ENCODE measurements at places on chromosomes 16 and 17. TPM values are rescaled to one million over a fixed set of nuclear protein-coding genes. Genes with fewer than 3 reads are reported as not detected.

Gene CCL14
- polyA plus RNA-seq: 40.4 TPM

Gene MPO
- polyA plus RNA-seq: 11.4 TPM

Gene B4GALNT2
- polyA plus RNA-seq: 0.14 TPM

Gene SRCIN1
- 1.2 TPM for polyA plus RNA-seq

Gene DPEP3
- 0.09 TPM for polyA plus RNA-seq

Gene PIK3R6
- polyA plus RNA-seq: 5.4 TPM

Gene ZNF263
- 28.4 TPM for polyA plus RNA-seq

Gene ABI3
- 6.7 TPM for polyA plus RNA-seq

Gene AANAT
- 0.36 TPM for polyA plus RNA-seq

Gene UBFD1
- 69.8 TPM for polyA plus RNA-seq

Gene HBA1
- 1,043 TPM for polyA plus RNA-seq

Gene PSMB3
- polyA plus RNA-seq: 67.5 TPM

Gene NUP85
- polyA plus RNA-seq: 40.7 TPM

Gene ANKFY1
- 27.3 TPM for polyA plus RNA-seq

Gene RNF157
- 15.4 TPM for polyA plus RNA-seq

Gene MYCBPAP
- 1.0 TPM for polyA plus RNA-seq

Gene PFN1
- polyA plus RNA-seq: 432 TPM

Gene OR3A1
- polyA plus RNA-seq: not detected

Gene ZFHX3
- polyA plus RNA-seq: 8.8 TPM

Gene PERCC1
- polyA plus RNA-seq: 0.43 TPM

Gene C17orf50
- polyA plus RNA-seq: not detected

Gene CHST6
- 0.77 TPM for polyA plus RNA-seq

Gene MYH1
- polyA plus RNA-seq: 38.7 TPM

Gene MYL4
- polyA plus RNA-seq: 1,610 TPM

Gene SULT1A1
- polyA plus RNA-seq: 8.8 TPM

Gene IRX6
- polyA plus RNA-seq: 0.18 TPM

Gene TNFSF13
- 4.0 TPM for polyA plus RNA-seq

Gene ARHGDIG
- 0.92 TPM for polyA plus RNA-seq

Gene TMEM114
- not detected for polyA plus RNA-seq

Gene FAM20A
- 10.2 TPM for polyA plus RNA-seq
